ENCODE measurements at places on chromosomes 2 and 18.

GRCh38 chr2:10469301-10469700, 21.2 kb upstream of the ODC1 start:
- no peak for DNase-seq

DNA sequence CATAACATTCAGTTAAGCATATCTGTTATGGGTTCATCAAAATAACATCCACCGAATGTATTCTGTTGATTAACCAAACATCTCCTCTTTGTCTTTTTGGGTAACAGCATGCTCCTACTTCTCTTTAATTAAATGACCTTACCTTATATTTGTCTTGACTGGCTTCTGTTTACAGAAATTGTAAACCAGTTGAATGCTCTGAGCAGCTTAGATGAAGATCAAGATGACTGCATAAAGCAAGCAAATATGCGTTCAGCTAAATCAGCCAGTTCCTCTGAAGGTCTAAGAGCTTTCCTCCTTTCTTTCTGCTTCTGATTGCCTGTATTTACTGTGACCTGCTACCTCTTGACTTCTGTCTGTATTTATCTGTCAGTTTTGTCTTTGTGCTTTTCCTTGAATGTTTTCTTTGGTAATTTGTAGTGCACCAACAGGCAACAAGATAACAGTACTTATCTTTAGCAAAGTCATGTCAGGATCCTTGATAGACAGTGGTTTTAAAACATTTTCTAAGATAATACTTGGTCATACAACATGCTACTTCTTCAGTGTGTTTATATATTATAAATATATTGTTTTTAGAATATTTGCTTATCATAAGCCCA, 152.8 kb downstream of the EHBP1 start:
- DNase-seq: no peak

GRCh38 chr2:70808983-70809958, 11.1 kb downstream of the CLEC4F start:
- DNase-seq: no peak

DNA sequence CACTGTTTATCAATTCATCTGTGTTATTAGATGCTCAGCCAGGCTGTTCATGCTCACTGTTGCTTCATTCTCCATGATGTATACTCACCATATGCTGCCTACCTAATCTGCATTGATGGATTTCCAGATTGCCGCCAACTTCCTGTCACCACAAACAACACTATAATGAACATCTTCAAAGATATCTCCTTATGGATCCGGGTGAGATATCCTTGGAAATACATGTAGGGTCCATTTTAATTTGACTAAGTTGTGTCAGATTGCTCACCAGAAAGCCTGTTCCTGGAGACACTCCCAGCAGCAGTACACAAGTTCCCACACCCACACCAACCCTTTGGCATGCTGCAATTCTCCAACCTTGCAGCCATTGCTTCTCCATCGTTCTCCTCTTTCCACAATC, 547.5 kb upstream of the TNP1 start:
- DNase-seq: no peak

DNA sequence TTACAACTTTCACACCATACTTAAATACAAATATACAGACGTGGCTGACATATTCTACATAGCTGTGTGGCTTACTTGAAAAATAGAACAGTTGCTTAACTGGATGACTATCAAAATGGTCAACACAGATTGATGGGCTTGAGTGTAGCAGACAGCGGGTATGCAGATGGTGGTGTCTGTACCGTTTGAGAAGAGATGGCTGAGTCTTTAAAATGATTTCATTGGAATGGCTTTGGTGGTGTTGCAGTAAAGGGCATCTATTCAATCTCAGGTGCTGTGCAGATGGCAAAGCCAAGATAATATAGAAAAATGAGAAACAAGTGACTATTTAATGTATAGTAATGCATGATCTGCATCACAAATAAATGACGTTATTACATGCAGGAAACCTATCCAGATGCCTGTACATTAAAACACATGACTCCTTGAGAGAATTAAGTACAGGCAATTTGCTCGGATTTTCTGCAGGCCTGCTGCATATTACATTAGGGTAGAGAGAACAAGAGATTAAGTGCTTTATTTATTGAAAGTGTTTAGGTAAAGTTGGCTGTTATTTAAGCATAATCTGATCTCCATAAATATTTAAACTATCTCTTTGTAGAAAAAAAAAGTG, 68.5 kb downstream of the AGPS start:
- DNase-seq: no peak

DNA sequence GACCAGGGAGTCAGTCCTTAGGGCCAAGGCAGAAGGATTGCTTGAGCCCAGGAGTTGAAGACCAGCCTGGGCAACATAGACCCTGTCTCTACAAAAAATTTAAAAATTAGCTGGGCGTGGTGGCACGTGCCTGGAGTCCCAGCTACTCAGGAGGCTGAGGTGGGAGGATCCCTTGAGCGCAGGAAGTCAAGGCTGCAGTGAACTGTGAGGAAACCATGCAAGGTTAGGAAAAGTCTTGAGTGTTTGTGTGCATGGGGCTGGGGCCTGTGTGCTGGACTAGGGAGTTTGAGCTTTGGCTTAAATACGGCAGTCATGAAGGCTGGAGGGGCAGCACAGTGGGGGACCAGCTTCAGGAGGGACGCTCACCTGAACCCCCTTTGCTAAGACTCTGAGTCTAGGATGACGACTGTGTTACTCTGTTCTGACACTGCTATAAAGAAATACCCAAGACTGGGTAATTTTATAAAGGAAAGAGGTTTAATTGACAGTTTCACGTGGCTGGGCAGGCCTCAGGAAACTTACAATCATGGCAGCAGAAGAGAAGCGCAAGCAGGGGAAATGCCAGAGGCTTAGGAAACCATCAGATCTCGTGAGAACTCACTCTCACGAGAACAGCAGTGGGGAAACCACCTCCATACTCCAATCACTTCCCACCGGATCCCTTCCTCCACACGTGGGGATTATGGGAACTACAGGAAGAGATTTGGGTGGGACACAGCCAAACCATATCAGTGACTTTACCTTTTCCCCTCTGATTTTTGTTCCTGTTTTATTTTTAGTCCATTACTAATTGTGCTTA, 39.4 kb downstream of the GORASP2 start:
- no peak for DNase-seq

DNA sequence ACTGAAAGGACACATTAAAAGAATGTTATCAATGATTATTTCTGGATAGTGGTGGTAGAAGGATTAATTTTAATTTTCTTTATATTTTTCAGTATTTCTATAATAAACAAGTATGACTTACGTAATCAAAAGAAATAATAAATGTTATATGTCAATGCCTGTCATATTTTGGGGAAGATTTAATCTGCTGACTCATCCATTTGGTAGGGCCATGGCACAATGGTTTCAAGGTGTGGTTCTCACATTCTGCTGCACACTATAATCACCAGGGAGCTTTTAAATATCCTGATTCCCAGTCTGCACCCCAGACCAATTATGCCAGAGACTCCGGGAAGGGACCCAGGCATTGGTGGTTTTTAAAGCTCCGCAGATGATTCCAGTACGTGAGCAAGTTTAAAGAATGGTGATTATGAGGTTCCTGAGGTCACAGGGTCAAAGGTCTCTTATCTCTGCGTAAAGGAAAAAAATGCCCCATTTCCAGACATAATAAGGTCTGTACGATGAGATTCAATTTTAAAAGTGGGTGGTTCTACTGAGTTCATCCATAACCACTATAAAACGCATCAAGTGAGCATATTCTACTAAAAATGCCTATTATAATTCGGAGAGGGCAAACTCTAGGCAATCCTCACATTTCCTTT, 27.2 kb downstream of the WIPF1 start:
- no peak for DNase-seq

DNA sequence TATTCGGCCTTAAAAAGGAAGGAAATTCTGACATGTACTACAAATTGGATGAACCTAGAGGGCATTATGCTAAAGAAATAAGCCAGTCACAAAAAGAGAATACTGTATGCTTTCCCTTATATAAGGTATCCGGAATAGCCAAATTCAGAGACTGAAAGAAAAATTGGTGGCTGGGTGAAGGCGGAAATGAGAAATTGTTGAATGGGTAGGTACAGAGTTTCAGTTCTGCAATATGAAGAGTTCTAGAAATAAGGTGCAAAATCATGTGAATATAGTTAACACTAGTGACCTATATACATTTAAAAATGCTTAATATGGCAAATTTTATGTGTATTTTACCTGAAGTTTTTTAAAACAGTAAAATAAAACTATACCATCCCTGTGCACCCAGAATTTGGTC, 43.1 kb downstream of the RMP24 start:
- no peak for DNase-seq

DNA sequence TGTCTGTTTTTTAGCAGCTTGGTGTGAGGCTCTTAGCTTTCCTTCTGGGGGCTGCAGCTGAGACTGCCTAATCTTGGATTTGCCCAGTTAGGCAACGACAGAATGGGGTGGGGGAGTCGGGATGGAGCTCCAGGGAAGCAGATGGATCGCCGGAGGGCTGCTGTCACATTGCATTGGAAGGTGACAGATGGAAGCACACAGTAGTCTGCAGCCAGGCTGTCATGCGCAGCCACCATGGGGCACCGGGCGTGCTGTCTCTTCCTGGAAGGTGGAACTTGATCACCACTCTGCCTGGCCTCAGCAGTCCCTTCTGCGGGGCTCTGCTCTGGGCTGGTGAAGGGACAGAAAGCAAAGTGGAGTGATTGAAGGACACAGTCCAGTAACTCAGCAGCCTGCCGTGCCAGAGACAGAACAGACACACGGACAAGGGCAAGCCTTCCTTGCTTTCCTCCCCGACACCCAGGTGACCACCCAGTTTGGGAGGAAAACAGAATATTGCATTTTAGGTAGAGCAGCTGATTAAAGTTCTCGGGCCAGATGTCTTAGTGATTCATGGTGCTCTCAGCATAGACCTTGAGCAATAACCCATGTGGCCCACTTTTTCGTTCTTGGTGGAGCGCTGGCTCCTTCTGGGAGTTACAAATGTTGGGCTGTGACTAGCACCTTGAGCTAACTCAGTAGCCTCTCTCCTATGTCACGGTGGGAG, 40.9 kb downstream of the RNF144A start:
- no peak for DNase-seq

- no peak for DNase-seq
Measured at GRCh38 chr2:140164449-140164848, 1384.3 kb upstream of the NXPH2 start.

DNA sequence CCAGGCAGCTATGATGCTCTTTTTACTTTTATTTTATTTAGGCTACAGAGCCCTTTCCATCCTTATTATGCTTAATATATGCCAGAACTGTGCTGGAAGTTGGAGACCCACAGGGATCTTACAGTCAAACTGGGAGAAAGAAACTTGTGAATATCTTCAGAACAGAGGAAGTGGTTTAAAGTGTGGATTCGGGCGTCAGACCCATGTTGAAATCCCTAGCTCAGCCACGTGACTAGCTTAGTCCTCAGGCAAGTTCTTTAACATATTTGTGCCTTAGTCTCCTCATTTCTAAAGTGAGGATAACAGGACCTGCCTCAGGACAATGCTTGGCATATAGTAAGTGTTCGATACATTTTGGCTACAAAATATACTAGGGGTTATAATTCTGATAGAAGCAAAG, 59.1 kb downstream of the MAP3K20 start:
- DNase-seq: no peak

- DNase-seq: no peak
Measured at GRCh38 chr2:159251296-159252173, 35.0 kb downstream of the WDSUB1 start.

GRCh38 chr2:230715201-230715600, 2.6 kb downstream of the CAB39 start:
- no peak for DNase-seq

GRCh38 chr2:105873721-105874120, 129.0 kb downstream of the NCK2 start:
- DNase-seq: peak; percentile 29

GRCh38 chr2:172919732-172920131, 155.9 kb upstream of the MAP3K20 start:
- DNase-seq: no peak

- no peak for DNase-seq
Measured at GRCh38 chr2:201793631-201794030, 12.7 kb upstream of the CDK15 start.

DNA sequence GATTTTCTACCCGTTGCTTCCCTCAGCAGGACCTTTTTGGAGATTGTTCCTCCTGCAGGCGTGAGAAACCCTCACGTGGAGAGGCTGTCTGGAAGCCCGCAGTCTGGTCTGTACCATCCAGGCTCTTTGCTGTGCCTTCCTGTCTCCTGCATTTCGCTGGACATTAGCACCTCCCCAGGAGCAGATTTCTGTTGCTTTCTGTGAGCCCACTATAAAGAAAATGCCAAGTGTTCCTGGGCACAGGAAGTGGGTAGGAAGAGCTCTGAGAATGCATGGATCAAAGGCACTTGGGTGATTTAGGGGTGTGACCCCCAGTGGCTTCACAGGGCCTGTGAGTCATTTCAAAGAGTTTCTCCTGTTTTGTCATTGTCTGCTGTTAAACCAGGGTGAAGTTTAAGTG, 27.3 kb downstream of the SPTBN1 start:
- peak; percentile 29 for DNase-seq

DNA sequence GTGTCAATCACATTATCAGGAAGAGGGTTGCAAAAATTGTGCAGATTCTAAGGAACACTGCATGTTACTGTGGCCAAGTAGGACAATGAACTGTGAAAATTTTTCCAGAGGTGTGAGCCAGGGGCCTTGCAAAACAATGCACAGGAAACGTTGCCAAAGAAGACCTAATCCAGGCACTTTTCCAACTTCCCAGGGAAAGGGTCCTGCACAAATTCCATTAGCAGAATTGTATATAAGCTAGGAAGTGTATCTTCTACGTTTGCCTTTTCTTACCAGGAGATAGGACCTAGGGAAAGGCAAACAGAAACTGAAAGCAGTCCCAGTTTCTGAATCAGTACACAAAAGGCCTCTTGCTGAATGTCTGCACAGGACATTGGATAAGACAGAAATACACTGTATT, 1888.3 kb upstream of the CELF4 start:
- DNase-seq: no peak

GRCh38 chr2:218963601-218964000, 4.1 kb downstream of the CDK5R2 start:
- DNase-seq: no peak

GRCh38 chr2:85734015-85734414, 19.8 kb upstream of the ATOH8 start:
- DNase-seq: no peak

- no peak for DNase-seq
Measured at GRCh38 chr2:176161825-176162626, 4.9 kb downstream of the HOXD3 start.

DNA sequence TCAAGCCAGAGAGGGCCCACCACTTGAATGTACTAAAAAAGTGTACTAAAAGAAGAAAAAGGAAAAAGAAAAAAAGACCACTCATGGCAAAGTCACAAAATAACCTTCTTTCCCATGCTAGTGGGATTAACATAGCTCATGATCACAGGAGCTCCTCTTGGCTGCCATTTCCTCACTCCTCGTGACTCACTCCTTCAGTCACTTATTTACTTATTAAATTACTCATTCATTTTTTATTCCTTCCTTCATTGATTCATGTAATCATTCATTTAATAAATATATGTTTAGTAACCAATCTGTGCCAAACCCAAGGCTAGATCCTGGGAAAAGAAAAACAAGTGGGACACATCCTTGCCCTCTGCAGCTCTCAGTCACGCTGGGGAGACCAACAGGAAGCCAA, 300.5 kb downstream of the INSIG2 start:
- peak; percentile 59 for DNase-seq

- no peak for DNase-seq
Measured at GRCh38 chr2:187586011-187586641, 31.9 kb upstream of the TFPI start.

GRCh38 chr2:223197046-223197445, 145.1 kb downstream of the KCNE4 start:
- DNase-seq: no peak

Data from kidney glomerular epithelial cell (primary cell).